Lower lobe of right lung (tissue), 2 donors: ENCODE measurements at places on chromosomes 6 and 20.
A peak's percentile ranks its signal among the peaks of the same experiment; 100 is the strongest.

DNA sequence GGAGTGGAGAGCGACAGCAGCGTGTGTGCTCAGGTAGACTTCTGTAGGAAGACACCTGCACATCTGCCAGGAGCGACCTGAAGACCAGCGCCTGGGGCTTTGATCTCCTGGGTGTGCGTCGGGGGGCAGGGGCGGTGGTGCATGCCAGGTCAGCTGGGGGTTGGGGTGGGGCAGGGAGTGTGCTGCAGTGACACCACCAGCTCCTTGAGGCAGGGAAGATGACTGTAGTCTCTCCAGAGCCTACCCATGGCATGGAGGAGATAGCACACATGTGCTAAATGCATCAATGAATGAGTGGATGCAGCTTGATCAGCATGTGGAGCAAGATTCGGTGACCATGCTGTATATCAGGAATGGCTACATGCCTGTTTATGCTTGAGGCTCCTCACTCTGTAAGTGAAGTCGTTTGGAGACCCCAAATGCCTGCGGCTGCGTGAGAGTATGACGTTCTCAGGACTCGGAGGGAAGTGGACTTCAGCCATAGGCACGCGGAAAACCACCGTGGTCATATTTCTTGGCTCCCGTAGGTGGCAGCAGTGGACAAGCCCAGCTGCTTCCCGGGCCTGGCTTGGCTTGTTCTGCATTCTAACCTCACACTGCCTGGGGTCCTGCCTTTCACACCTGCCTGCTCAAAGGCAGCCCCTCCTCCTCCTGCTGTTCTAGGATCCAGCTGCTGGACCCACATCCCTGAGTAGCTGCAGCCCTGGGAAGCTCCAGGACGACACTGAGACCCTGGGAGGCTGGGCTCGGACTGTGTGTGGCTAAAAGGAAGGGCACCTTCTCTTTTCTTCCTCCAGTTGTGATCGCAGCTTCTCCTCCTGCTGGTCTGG, 39.4 kb upstream of the KCNK16 start:
- H3K4me1 ChIP-seq, result peaks cover 17% of the 10 kb centered on the region
- H3K27ac ChIP-seq, result no peak overlapping the region
- no peak overlapping the region for H3K4me3 ChIP-seq
- peak; percentile 62 for DNase-seq
- H3K36me3 ChIP-seq, result no peaks in the 10 kb centered on the region
- H3K27me3 ChIP-seq, result no peaks in the 10 kb centered on the region

DNA sequence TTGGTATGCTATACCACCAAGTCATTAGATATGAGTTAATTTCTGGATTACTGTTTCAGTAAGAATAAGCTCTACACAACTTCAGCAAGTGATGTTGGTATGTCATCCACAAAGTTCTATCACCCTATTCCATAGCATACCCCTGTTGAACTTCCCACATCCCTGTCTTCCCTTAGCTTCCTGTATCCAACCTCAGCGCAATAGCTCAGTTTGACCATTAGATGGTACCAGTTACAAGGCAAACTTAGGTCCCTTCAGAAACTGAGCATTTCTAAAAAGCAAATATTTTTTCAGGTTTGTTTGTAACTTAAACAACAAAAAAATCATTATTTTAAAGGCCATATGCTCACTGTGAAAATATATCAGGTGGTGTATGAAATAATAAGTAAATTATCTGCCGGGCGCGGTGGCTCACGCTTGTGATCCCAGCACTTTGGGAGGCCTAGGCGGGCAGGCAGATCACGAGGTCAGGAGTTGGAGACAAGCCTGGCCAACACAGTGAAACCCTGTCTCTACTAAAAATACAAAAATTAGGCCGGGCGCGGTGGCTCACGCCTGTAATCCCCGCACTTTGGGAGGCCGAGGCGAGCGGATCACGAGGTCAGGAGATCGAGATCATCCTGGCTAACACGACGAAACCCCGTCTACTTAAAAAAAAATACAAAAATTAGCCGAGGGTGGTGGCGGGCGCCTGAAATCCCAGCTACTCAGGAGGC, 8.8 kb upstream of the MOG start:
- DNase-seq, result no peak
- no peak overlapping the region for H3K27ac ChIP-seq
- H3K36me3 ChIP-seq, result no peaks in the 10 kb centered on the region
- no peak overlapping the region for H3K4me3 ChIP-seq
- peaks cover 5% of the 10 kb centered on the region for H3K4me1 ChIP-seq

- no peaks in the 10 kb centered on the region for H3K4me1 ChIP-seq
- DNase-seq, result no peak
- no peak overlapping the region for H3K27ac ChIP-seq
- no peak overlapping the region for H3K4me3 ChIP-seq
Observed at GRCh38 chr6:28782113-28782673, 141.6 kb downstream of the TRIM27 start.

- no peaks in the 10 kb centered on the region for H3K4me1 ChIP-seq
- H3K4me3 ChIP-seq, result no peak overlapping the region
- no peaks in the 10 kb centered on the region for H3K27me3 ChIP-seq
- H3K36me3 ChIP-seq, result no peaks in the 10 kb centered on the region
Observed at GRCh38 chr6:163900570-163900969, 486.1 kb downstream of the QKI start.

GRCh38 chr6:170132011-170132521, 158.8 kb downstream of the DLL1 start:
- no peak overlapping the region for H3K4me3 ChIP-seq
- no peak for DNase-seq
- H3K36me3 ChIP-seq, result no peaks in the 10 kb centered on the region
- no peaks in the 10 kb centered on the region for H3K27me3 ChIP-seq
- no peak overlapping the region for H3K27ac ChIP-seq
- peaks cover 17% of the 10 kb centered on the region for H3K4me1 ChIP-seq
